ENCODE measurements at places on chromosomes 13 and 19.
A peak's percentile ranks its signal among the peaks of the same experiment; 100 is the strongest.

DNA sequence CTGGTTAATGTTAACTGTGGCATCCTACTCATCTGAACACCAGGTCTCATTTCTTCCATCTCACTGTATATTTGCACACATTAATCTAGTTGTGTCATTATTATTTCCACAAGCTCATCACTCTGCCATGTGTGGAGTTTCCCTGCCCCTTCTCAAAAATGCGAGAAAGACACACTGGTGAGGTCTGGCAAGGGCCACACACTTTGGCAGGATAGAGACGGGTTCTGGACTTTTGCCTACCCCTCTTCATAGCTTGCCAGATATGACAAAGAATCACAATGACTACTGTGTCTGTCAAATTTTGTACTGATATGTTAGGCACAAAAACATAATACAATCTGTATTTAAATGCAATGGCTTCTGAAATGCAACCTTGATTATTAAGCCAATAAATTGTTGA is 12.9 kb downstream of the GPR12 start:
- no peak for DNase-seq

DNA sequence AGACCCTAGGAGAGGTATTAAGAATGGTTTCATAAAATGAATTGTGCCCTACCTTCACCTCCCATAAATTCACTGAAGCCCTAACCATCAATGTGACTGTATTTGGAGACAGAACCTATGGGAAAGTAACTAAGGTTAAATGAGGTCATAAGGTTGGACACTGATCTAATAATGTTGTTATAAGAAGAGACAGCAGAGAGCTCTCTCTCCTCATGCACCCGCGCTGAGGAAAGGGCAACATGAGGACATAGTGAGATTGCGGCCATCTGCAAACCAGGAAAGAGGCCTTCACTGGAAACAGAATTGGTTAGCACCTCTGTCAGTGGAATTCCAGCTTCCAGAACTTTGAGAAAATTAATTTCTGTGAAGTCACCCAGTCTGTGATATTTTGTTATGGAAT is 1396.1 kb upstream of the MIR17HG start:
- DNase-seq = no peak

GRCh38 chr19:3142292-3142670 is 6.4 kb downstream of the GNA15 start:
- no peak for DNase-seq

DNA sequence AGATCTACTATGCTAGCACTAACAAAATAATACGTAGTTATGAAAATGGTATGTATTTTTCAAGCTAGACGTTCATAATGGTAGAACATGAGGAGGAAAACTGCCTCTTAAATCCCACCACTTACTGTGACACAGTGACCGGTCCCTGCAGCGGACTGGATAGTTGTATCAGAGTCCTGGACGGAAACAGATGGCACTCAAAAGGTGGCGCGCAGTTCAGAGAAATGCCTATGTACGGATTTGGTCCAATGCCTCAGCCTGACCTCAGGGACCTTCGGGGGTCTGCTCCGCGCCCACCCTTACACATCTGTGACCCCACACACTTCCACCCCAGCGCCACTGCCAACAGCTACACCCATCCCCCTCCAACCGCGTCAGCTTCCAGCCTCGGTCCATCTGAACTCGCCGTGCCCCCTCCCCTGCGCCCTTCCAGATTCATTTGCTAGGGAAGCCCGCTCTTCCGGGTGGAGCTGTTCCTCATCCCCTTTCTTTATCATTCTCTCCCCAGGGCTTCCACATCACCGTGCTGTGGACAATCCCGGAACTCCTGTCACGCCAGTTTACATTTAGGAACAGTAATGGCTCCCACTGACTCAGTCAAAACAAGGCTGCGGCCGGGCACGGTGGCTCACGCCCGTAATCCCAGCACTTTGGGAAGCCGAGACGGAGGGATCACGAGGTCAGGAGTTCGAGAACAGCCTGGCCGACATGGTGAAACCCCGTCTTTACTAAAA is 792 bp upstream of the LENG8 start:
- no peak for DNase-seq

- DNase-seq = no peak
Observed at GRCh38 chr19:24098359-24098758, 11.4 kb downstream of the ZNF254 start.

GRCh38 chr13:97879646-97880310 is 73.7 kb upstream of the IPO5 start:
- DNase-seq = peak; percentile 76

- DNase-seq = no peak
Observed at GRCh38 chr19:17254636-17255035, 8.9 kb upstream of the NR2F6 start.

DNA sequence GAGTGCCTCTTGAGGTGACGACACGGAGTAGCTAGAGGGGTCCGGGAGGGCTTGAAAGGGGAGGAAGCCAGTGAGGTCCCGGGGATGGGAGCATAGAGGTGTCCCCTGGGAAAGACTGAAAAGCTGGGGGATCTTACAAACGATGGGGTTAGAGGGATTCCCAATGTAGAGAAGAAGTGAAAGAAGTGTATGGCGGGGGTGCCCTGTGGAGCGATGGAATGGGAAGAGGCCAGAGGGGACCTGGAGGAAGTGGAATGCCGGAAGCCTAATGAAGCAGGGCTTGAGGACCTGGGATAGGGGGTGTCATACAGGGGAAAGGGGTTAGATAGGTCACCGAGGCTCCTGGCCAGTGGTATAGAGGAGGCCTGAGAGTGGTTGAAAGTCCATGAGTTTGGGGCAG is 580 bp downstream of the AP2A1 start:
- no peak for DNase-seq

DNA sequence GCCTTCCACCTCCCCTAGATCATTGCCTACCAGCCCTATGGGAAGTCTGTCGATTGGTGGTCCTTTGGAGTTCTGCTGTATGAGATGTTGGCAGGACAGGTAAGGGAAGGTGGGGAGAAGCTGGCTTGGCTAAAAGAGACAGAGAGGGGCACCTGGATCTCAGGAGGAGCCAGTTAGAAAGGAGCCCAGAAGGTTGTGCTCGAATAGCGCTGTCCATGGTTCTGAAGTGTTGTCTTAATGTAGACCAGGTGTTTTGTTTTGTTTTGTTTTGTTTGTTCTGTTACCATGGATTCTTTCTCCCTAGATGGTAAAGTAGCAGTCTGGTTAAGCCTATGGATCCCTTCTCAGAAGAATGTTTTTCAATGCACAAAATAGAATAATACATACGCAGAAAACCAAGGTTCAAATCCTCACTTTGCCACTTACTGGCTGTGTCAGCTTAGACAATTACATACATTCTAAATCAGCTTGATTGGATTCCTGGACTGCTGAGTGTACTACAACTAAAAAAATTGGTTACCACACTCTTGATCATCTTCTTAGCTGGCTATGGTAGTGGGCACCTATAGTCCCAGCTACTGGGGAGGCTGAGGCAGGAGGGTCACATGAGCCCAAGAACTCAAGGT is 5.9 kb upstream of the CACNG7 start:
- peak; percentile 8 for DNase-seq

GRCh38 chr13:84951128-84951527 is 848.1 kb downstream of the SLITRK6 start:
- no peak for DNase-seq

DNA sequence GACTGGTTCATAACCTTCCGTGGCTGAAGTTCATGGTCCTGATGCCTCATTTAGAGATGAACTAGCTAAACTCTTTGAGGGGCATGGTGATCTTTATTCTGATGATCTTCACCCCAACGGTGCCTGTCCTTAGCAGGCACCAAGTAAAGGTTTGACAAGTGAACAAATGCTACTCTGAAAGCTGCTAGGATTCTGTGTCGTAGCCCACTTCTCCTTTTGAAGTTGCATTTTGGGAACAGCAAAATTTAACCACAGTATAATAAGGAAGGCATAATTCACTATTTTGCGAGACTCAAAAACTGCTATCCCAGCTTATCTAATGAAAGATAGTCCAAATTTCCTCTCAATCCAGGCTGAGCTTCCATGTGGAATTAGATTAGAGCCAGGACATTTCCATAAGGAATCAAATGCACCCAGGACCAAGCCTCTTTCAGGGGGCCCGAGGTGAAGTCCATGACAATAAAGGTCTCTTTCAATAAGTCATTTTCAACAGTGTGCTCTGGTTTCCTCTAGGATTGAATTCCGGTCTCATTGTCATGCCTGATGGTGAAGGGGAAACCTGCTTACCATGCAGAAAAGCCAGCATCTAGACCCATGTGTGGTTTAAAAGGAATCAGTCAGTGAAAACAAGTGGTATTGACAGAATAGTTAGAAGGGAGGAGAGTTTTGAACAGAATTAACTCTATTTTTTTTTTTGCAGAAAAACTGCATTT is 23.1 kb downstream of the SIAH3 start:
- DNase-seq = no peak

DNA sequence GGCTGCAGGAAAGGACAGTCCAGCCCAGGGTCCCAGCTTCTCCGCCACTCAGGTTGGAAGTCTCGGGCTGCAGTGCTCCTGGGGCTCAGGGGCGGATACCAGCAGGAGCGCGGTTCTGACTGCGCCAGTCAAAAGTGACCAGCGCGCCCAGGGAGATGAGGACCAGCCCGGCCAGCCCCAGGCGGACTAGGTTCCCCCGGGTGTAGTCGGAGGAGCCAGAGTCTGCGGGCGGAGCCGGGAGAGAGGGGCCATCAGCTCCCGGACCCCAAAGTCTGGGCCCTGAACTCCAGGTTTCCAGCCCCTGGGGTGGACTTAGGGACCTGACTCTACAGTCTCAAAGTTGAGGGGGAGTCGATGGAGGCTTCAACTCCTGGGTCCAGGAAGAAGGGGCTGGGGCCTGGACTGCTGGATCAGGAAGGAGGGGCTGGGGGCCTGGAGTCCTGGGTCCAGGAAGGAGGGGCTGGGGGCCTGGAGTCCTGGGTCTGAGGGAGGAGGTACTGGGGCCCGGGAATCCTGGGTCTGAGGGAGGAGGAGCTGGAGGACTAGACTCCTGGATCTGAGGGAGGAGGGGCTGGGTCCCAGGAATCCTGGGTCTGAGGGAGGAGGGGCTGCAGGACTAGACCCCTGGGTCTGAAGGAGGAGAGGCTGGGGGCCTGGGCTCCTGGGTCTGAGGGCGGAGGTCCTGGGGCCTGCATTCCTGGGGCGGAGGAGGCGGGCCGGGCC is 5.3 kb downstream of the OSCAR start:
- DNase-seq = no peak

- no peak for DNase-seq
Observed at GRCh38 chr19:45448887-45449299, 18.9 kb upstream of the FOSB start.

- no peak for DNase-seq
Observed at GRCh38 chr13:41554626-41555386, 97.5 kb downstream of the RGCC start.

- no peak for DNase-seq
Observed at GRCh38 chr19:30879225-30879624, 470.0 kb downstream of the TSHZ3 start.

GRCh38 chr13:111868716-111869115 is 198.2 kb upstream of the SOX1 start:
- DNase-seq = no peak

GRCh38 chr19:5153601-5154128 is 184.8 kb downstream of the KDM4B start:
- DNase-seq = no peak

- no peak for DNase-seq
Observed at GRCh38 chr13:105327581-105328126, 1207.8 kb downstream of the EFNB2 start.

GRCh38 chr19:34888091-34888490 is 38.6 kb upstream of the ZNF30 start:
- DNase-seq = no peak

DNA sequence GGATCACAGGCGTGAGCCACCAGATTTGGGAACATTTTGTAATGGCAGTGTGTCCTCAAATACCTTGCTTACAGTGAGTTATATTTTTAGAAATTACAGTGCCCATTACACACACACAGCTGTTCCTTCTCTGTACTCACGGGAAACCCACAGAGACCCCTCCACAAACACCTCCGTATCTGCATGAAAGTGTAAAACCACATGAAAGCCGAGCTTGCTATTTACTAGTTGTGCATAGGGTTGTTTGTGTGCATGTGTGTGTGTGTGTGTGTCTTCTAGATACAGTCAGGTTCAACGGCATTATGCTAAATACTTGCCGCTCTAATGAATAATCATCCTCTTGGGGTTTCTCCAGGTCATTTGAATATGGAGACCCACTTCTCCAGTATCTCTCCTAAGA is 22.3 kb upstream of the LILRA2 start:
- DNase-seq = no peak

DNA sequence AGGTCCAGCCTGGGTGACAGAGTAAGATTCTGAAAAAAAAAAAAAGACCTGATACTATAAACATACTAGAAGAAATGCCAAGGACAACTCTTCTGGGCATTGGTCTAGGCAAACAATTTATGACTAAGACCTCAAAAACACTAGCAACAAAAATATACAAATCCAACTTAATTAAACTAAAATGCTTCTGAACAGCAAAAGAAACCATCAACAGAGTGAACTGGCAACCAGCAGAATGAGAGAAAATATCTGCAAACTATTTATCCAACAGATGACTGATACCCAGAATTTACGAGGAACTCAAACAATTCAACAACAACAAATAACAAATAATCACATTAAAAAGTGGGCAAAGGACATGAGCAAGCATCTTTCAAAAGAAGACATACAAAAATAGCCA is 26.8 kb upstream of the GPC6 start:
- DNase-seq = no peak

- no peak for DNase-seq
Observed at GRCh38 chr13:51601601-51602565, 17.6 kb downstream of the WDFY2 start.

- DNase-seq = no peak
Observed at GRCh38 chr13:69202996-69203395, 904.6 kb upstream of the ATXN8OS start.

DNA sequence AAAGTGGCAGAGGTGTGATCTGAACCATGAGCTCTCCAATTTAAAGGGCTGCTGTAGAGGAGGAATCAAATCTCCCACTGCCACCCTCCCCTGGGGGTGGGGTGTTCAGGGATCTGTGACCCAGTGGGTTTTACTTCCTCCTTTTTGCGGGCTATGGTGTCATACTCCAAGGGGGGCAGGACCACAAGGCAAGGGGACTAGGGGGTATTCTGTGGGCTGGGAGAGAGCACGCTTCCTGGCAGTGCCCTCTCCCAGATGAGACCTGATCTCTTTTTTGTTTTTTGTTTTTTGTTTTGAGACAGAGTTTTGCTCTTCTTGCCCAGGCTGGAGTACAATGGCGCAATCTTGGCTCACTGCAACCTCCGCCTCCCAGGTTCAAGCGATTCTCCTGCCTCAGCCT is 10.3 kb downstream of the PLD3 start:
- no peak for DNase-seq

- DNase-seq = no peak
Observed at GRCh38 chr19:1538978-1539377, 15.1 kb downstream of the PLK5 start.

DNA sequence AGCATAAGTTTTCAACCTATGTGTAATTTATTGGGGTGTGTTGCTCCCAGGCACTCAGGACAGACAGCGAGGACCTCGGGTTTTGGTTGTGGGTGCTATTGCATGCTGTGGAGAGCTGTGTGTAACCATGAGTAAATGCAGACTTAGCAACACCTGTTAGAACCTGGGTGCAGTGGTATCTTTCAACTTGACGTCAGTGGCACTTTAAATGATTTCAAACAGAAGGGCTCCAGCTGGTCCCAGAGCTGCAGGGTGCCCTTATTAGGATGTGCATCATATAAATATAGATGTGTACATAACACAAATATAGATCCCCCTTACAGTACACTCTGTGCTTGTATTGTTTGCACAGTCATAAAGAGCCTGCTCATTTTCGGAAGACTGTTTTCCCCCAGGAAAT is 228.3 kb upstream of the IRS2 start:
- DNase-seq = no peak

GRCh38 chr13:29980339-29980738 is 129.9 kb upstream of the UBL3 start:
- no peak for DNase-seq

- DNase-seq = no peak
Observed at GRCh38 chr19:58479303-58479702, 3.2 kb downstream of the ZNF446 start.

Measured in non-pigmented ciliary epithelial cell (primary cell).